ENCODE measurements at places on chromosomes 11 and 22.
A peak's percentile ranks its signal among the peaks of the same experiment; 100 is the strongest.

GRCh38 chr11:63920939-63921417 lies 4.0 kb upstream of the RCOR2 start:
- DNase-seq: peak; percentile 57

GRCh38 chr11:125946712-125947418 lies 1.0 kb downstream of the VSIG10L2 start:
- DNase-seq: no peak

GRCh38 chr11:44199816-44200215 lies 104.3 kb downstream of the EXT2 start:
- DNase-seq: no peak

DNA sequence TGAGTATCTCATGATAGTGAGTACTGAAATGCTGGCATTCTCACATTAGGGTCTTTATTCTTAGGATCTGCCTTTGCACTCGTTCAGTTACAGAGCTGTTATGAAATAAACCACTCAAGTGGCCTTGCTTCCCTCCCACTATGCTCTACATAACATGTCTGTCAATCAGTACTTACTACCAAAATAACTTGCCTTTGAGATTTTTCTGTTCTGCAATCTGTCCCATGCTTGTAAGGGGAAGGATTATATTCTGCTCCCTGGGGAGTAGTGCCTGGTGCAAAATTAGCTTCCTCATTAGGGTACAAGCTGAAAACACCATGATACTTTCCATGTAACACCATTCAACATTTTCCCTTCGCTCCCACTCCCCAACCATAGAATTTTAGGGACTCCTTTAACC lies 1.9 kb upstream of the GRAP2 start:
- DNase-seq: no peak

- no peak for DNase-seq
Measured at GRCh38 chr11:35359321-35360054, 59.9 kb downstream of the SLC1A2 start.

DNA sequence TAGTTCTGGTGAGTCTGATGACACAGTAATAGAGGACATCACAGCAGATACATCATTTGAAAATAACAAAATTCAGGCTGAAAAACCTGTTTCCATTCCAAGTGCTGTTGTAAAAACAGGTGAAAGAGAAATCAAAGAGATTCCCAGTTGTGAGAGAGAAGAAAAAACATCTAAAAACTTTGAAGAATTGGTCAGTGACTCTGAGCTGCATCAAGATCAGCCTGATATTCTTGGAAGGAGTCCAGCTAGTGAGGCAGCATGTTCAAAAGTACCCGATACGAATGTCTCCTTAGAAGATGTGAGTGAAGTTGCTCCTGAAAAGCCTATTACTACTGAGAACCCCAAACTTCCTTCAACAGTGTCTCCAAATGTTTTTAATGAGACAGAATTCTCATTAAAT lies 38.7 kb downstream of the RTN3 start:
- DNase-seq: no peak

- no peak for DNase-seq
Measured at GRCh38 chr11:102280245-102280833, 36.9 kb upstream of the BIRC3 start.

DNA sequence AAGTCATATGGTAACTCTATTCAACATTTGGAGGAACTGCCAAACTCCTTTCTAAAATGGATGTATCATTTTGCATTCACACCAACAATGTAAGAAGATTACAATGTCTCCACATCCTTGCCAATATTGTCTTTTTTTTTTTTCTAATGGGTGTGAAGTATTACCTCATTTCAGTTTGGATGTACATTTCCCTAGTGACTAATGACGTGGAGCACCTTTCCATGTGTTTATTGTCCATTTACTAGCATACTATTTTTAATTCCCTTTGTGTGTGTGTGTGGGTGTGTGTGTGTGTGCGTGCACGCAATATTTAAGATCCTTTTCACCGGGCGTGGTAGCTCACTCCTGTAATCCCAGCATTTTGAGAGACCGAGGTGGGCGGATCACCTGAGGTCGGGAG lies 62.7 kb downstream of the APOL3 start:
- DNase-seq: no peak

DNA sequence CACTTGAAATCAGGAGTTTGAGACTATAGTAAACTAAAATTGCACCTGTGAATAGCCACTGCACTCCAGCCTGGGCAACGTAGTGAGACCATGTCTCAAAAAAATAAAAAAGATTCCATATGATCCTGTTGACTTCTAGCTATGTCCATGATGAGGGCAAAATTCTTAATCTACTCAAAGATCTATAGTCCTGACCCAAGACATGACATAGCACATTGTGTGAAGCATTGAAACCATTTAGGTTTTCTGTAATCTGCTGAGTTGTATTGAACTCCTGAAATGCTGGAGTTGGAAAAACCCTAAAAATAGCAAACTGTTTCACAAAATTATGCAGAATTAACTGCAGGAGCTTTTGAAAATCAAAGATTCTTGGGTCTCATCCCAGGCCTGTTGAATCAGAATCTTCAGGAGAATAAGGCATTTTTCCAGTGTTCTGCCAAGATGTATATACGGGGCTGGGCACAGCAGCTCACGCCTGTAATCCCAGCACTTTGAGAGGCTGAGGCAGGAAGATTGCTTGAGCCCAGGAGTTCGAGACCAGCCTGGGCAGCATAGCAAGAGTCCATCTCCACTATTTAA lies 29.8 kb upstream of the LDHA start:
- no peak for DNase-seq

- no peak for DNase-seq
Measured at GRCh38 chr11:116736763-116737162, 36.0 kb downstream of the BUD13 start.

GRCh38 chr22:26514419-26515161 lies 2.3 kb upstream of the TFIP11 start:
- DNase-seq: no peak

DNA sequence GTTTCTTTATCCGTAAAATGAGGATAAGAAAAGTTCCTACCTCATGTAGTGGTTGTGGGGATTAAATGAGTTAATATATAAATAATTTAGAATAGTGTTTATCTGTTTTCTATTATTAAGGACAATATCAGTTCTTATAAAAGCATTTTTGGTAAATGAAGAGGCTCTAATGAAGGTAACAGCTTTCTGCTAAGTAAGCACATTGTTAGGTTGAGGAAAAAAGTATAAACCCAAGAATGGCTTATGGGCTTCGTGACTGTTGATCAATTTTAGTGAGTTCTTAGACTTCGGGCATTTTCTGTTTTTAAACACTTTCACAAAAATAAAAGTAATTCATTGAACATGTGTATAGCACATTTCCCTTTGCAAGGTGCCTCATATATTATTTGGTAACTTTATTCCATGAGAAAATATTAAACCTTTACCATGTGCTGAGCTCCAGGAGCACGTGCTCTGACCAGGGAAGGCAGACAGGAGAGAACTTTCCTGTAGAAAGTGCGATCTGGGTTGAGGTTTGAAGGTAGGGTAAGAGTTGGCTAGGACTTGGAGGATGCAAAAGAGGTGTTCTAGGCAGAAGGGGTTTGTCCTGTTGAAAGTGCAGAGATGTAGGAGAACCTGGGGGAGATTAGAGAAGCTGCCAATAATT lies 11.3 kb upstream of the OR9Q2 start:
- no peak for DNase-seq

- DNase-seq: no peak
Measured at GRCh38 chr11:8558436-8558835, 35.6 kb downstream of the STK33 start.

- no peak for DNase-seq
Measured at GRCh38 chr11:11324090-11324489, 29.0 kb downstream of the CSNK2A3 start.

GRCh38 chr11:104979839-104980238 lies 11.5 kb upstream of the CASP4 start:
- DNase-seq: no peak

DNA sequence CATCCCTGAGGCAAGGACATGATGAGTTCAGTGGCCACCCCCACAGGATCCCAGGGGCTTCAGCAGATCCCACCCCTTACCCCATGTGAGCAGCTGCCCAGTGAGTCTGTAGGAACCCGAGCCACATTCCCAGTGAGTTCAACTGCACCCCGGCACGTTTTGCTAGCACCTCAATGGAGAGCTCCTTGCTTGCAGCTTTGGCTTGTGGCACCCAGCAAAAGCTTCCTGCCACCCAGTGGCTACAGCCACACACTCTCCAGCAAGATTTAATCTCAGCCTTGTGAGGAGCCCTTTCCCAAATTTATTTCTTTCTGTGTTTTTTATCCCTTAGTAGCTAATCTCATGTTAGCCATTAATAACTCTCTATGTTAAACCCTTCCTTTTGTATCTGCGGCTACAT lies 4.0 kb downstream of the SAA1 start:
- DNase-seq: no peak

- no peak for DNase-seq
Measured at GRCh38 chr11:61784506-61784805, 7.9 kb downstream of the TMEM258 start.

DNA sequence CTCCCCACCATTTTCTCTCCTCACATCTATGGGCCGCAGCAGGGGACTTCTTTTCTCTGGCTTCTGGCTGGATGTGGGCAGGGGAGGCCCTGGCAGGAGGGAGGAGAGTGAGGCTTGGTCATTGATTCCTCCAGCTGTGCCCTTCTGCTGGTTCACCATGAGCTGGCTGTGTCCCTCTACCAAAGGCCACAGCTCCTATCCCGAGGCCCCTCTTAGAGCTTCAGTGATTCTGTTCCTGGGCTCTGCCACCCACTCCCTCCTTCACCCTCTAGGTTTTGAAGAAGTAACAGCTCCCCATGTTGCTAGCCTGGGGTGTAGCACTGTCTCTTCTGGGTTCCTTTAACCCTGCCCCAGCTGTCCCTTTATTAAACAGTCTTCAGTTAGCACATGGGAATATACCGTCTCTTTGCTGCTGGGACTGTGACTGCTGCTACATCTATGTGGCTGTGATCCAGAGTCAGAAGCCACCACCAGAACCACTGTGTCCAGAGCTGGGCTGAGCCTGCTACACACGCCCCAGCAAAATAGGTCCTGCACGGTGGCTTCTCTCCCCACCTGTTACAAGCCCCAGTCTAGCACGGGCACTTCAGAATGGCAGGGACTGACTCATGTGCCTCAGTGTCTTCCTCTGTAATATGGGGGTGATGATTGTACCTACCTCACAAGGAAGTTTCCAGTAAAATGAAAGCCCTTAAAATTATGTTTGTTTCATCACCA lies 578 bp upstream of the PARVG start:
- no peak for DNase-seq

GRCh38 chr11:125299061-125299615 lies 134.6 kb downstream of the PKNOX2 start:
- DNase-seq: no peak

- no peak for DNase-seq
Measured at GRCh38 chr22:40443732-40444131, 73.3 kb downstream of the SGSM3 start.

- no peak for DNase-seq
Measured at GRCh38 chr22:31099386-31099785, 8.0 kb downstream of the SELENOM start.

GRCh38 chr11:127059750-127060149 lies 59.2 kb upstream of the KIRREL3 start:
- no peak for DNase-seq

DNA sequence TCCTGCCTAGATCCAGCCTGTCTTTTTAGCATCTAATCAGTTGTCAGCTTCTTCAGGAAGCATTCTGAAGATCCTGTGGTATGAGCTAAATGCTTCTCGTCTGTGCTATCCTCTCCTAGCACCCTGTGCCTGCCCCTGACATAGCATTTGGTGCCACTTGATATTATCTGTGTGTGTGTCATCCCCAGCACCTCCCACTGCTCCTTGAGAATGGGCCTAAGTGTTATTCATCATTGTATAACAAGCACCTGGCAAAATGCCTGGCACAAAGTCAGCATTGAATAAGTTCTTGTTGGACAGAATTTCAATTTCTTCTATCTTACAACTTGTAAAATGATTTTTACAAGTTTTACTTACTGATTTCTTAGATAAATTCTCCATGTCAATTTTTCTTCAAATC lies 28.1 kb upstream of the OLFML1 start:
- no peak for DNase-seq

GRCh38 chr11:79441461-79441875 lies 638 bp upstream of the TENM4 start:
- no peak for DNase-seq

- DNase-seq: peak; percentile 67
Measured at GRCh38 chr22:42317008-42317407, 46.6 kb upstream of the TCF20 start.

DNA sequence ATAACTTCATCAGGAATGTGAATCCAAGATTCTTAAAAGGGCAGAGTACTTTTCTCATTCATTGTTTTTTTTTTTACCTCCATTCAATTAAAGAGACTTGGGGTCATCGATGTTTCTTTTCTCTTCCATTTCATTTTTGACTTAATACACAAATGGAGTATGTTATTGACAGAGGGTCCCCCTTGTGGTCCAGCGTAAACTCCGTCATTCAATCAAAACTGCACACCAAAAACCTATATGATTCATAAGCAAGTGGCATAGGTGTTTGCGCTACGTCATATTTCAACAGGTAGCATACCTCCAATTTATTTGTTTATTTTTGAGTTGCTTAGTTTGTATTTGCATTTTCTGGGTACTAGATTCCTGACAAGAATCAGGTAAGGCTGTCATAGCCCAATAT lies 12.7 kb upstream of the FOLH1 start:
- DNase-seq: no peak

GRCh38 chr11:100689141-100689540 lies 2.1 kb downstream of the ARHGAP42 start:
- DNase-seq: no peak

GRCh38 chr11:32838505-32839274 lies 9.0 kb downstream of the PRRG4 start:
- no peak for DNase-seq

DNA sequence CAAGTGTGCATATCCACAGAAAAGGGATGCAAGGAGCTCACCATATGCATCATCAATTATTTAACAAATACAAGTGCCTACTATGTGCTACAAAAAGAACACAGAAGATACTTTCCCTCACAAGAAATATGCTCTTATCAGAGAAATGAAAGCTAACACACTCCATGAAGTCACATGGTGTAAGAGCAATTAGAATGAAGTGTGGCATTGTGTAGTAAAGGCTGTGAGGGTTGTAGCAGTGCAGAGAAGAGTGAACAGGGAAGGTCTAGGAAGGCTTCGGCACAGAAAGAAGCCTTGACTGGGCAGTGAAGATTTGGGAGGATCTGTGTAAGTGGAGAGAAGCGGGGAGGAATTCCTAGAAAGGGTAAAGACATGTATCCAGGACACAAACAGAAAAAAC lies 22.5 kb downstream of the PPP2R1B start:
- no peak for DNase-seq

- no peak for DNase-seq
Measured at GRCh38 chr11:96949464-96949863, 559.7 kb downstream of the JRKL start.

GRCh38 chr22:38074181-38075104 lies 9.5 kb downstream of the SLC16A8 start:
- DNase-seq: no peak

Data from activated CD8-positive, alpha-beta memory T cell treated with anti-CD3 and anti-CD28 coated beads, Interleukin-2, amount 50 U/mL, for 4 hours (primary cell).